Brain microvascular endothelial cell (primary cell): ENCODE measurements at places on chromosomes 13 and 19.

DNA sequence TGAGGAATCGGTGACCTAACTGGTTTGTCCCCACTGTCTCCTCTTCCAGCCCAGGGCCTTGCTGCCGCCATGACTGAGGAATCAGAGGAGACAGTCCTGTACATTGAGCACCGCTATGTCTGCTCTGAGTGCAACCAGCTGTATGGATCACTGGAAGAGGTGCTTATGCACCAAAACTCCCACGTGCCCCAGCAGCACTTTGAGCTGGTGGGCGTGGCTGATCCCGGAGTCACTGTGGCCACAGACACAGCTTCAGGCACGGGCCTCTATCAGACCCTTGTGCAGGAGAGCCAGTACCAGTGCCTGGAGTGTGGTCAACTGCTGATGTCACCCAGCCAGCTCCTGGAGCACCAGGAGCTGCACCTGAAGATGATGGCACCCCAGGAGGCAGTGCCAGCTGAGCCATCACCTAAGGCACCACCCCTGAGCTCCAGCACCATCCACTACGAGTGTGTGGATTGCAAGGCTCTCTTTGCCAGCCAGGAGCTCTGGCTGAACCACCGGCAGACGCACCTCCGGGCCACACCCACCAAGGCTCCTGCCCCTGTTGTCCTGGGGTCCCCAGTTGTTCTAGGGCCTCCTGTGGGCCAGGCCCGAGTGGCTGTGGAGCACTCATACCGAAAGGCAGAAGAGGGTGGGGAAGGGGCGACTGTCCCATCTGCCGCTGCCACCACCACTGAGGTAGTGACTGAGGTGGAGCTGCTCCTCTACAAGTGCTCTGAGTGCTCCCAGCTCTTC, 2.7 kb downstream of the ZNF574 start:
- DNase-seq = no peak

DNA sequence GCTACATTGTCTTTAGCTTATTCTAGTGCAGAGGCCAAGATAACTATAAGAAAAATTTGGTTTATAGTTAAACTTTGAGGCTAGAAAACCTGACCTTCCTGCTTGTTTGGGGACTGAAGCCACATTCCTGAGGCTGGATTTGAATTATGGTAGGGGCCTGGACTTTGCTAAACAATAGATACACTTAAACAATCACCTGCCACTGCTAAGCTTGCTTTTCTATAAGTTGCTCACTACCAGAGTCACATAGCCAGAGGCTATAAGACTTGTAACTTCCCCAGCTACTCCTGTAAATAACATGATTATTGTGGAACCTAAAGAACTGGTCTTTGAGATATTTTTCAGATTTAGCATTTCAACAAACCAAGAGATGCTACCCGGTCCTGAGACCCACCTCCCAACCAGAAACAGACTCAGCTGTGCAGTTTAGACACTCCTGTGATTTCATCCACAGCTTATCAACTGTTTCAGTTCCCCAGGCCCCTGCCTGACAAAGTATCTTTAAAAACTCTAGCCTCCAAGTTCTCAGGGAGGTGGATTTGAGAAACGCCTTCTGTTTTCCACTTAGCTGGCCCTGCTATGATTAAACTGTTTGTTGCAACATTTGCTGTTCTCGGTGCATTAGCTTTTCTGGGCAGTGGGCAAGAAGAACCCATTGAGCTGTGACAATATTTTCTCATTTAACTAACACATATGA, 77.7 kb downstream of the MIPEP start:
- no peak for DNase-seq

GRCh38 chr19:18317961-18318800, 4.7 kb downstream of the LSM4 start:
- DNase-seq = no peak

GRCh38 chr19:56927791-56928207, 87.3 kb upstream of the PEG3 start:
- no peak for DNase-seq

DNA sequence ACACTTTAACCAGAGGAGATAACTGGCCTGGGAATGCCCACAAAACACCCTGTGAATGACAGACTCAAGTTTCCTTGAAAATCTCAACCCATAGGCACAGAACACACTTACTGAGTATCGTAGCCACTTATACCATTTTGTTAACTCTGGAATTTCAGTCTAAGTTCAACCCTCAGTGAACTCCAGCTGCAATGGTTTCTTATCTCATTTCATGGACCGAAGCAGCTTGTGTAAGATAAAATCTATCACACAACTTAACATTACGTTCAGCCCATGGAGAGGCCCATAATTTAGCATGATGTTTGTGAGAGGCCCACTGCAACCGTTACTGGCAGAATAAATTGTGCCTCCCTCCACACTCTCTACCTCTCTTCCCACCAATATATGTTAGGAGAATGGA, 323.0 kb downstream of the DNAJC15 start:
- DNase-seq = no peak

GRCh38 chr19:6250909-6251308, 28.9 kb downstream of the MLLT1 start:
- no peak for DNase-seq

- DNase-seq = no peak
These were observed 357.3 kb downstream of the KLF5 start for GRCh38 chr13:73416093-73416492.

DNA sequence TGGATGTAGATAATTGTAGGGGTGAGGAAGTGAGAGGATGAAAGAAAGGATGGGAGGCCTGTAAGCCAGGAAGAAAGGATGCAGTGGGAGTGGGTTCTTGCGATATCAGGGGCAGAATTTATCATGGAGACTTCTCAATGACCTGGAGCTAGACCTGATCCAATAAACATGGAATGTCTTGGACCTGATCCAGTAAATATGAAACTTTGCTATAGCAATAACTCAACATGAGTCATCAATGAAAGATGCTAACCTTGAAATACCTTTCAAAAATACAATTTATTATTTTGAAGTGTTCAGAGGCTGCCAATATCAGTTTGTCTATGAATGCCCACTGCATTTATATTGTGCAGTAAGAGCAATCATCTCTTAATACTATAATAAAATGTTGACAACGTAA, 279.5 kb downstream of the POU4F1 start:
- no peak for DNase-seq

DNA sequence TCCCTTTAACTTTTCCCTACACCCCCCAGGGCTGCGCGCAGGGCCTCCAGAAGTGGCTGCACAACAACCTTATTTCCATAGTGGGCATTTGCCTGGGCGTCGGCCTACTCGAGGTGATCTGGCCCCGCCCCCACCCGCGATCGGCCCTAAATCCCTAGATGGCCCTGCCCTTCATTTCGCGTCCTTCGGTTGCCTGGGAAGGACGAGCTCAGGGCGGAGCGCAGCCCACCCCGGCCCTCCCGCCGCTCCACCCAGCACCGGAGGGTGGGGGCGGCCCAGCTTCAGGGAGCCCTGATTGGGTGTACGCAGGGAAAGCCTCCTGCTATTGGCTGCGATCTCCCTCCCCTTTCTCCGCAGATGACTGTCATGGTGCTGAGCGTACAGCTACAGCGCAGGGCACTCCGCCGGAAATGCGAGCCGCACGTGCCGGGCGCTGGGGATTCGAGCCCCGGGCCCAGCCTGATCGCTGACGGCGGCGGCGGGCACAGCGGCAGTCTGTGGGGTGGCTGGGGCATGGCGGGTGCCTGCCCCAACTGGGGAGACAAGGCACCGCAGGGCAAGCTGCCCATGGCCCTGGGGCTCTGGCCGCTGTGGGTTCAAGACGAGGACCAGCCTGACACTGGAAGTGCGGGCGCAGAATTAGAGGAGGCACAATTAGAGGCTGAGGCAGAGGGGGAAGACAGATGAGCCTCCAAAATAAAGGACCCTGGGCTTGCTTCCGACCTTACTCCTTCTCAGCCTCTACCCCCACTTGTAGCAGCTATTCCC, 4.3 kb downstream of the CD37 start:
- peak; percentile 78 for DNase-seq

DNA sequence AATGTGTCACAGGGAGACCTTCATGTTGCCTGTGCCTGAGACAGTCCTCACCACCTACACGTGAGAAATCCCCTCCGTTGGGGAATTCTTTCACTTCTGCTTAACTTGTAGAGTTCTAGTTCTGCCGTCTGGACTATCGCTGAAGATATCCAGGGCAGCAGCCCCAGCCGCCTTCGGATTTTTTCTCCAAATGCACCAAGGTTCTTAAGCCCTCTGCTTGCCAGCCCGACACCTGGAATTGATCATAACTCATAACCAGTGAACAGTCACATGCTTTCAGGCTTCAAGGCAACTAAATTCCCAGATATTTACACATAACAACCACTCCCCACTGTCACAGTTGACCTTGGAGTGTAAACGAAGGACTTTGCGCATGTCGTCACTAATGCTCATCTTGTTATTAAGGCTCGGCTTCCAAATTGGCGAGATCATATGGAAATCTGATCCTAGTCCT, 114.4 kb downstream of the RAB20 start:
- DNase-seq = no peak

DNA sequence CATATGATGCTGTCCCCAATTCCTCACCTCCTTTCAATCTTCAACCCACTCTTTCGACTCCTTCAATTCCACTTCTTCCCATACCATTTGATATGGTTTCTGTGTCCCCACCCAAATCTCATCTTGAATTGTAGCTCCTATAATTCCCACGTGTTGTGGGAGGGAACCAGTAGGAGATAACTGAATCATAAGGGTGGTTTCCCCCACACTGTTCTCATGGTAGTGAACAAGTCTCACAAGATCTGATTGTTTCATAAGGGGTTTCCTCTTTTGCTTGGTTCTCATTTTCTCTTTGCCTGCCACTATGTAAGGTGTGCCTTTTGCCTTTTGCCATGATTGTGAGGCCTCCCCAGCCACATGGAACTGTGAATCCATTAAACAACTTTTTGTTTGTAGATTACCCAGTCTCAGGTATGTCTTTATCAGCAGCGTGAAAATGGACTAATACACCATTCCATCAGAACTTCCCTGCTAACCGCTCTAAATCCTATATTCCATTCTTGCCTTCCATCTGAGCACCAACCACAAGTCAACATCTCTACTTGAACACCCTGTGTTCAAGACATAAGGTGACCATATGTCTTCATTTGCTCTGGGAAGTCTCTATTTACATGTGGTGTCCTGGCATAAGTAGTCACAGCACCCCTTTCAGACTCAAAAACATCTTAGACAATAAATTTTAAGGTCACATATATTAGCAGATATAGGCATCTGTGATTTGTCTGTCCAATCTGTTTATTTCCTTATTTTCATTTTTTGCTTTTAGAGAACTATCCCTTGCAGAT, 122.9 kb downstream of the TSHZ3 start:
- no peak for DNase-seq

DNA sequence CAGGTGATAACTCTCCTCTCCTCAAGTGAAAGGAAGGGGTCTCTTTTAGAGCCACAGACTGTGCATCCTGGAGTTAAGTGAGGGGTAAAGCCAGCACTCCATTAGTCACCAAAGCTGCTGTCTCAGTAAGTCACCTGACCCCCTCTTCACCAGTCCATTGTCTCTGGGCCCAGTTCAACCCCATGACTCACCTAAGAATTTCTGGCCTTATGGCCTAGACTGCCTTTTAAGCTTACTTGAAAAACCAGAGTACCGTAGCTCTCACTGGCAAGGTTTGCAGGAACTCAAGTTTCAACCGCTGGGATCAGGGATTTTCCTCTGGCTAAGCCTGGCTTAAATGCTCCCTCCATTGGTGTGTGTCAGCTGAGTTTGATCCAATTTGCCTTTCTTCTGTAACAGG, 23.4 kb upstream of the EID2 start:
- peak; percentile 11 for DNase-seq

DNA sequence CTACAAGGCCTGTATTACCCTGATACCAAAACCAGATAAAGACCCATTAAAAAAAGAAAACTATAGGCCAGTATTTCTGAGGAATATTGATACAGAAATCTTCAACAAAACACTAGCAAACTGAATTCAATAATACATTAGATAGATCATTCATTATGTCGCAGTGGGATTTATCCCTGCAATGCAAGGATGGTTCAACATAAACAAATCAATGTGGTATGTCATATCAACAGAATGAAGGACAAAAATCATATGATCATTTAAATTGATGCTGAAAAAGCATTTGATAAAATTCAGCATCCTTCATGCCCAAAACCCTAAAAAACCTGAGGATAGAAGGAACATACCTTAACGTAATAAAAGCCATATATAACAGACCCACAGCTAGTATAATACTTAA, 50.0 kb downstream of the RB1 start:
- DNase-seq = no peak

- no peak for DNase-seq
These were observed 86.9 kb downstream of the LHFPL6 start for GRCh38 chr13:39516096-39516495.

DNA sequence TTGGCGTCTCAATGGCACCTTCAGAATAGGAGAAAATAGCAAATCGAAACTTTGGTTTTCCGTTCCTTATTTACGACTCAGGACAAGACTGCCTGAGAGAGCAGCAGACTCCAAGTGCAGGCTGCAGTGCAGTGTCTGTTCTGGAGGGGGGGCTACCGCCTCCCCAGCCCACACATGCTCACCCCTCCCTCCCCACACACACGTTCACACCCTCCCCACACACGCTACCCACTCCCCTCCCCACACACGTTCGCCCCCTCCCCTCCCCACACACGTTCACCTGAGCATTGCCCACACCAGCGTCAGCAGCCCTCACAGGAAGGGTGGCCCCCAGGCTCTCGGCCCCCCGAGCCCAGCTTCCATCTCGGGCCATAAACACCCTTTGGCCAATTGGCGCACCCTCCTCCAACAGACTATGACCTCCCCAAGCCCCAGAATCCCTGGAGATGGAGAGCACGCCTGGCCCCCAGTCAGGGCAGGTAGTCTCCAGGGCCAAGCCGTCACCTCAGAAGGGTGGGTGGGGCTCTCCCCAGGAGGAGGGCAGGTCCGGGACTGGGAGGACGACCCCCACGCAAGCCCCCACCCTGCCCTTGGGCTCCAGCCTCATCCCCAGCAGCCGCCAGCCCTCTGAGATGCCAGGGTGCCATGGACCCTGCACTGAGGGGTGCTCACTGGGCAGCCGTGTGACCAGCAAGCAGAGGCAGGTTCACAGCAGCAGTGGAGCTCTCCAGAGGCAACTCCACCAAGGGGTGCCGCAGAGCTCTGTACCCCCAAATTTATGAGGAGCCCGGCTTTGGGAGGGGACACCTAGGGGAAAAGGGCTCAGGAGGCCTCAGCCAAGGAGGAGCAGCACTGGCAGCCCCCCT, 27.5 kb downstream of the RASA3 start:
- DNase-seq = no peak

- no peak for DNase-seq
These were observed 55.7 kb upstream of the ABCC4 start for GRCh38 chr13:95356916-95357315.

- no peak for DNase-seq
These were observed 242.9 kb upstream of the DACH1 start for GRCh38 chr13:72109863-72110262.

- peak; percentile 61 for DNase-seq
These were observed 4.0 kb downstream of the RTN2 start for GRCh38 chr19:45492627-45493470.
